Lower lobe of right lung (tissue), 2 donors: ENCODE measurements at places on chromosomes 3 and 15. TPM values are rescaled to one million over a fixed set of nuclear protein-coding genes. Genes with fewer than 3 reads are reported as not detected.

DNA sequence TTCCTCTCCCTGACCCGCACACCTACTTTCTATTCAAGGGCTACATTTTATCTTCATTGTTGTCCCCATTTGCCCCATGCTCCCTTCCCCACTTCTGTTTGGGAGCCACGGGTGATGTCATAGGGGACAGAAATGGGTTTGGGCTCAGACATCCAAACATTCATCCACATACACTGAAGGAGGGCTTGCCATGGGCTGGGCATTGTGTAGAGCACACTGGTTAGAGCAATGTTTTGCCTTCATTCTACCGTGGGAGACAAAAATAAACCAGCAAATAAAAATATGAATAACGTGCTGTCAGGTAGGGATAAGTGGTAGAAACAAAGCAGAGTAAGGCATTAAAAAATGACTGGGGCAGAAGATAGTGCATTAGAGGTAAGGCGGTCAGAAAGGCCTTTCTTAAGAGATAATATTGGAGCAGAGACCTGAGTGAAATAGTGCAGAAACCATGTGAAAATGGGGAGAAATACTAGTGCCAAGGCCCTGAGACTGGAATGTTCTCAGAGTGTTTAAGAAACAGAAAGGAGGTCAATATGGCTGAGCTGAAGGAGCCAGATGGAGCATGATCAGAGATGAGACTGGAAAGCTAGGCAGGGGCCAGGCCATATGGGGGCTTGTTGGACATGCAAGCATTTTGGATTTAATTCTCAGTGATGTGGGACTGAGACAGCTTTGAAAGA is 40.9 kb upstream of the CLSTN2 start:
- H3K27ac ChIP-seq: no peak overlapping the region
- no peak for DNase-seq
- no peak overlapping the region for H3K4me3 ChIP-seq
- no peaks in the 10 kb centered on the region for H3K36me3 ChIP-seq

DNA sequence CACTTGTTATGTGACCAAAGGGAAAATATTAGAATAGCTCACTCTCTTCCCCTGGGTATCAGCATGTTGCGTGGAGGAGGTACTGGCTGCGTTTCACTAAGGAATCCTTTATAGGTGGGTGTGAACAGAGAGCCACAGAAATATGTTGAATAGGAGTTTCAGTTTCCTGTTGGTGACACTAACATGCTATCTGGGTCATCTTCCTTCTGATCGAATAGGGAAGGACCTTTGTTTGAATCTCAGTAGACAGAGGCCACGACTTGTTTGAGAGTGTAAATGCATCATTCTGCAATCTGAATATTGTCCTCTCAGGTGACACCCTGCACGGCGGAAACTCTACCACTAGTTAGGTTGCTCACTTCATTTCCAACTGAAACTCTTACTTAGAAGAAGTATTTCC is 157.9 kb upstream of the SLC2A2 start:
- peaks cover 6% of the 10 kb centered on the region for H3K4me1 ChIP-seq
- DNase-seq: no peak
- no peak overlapping the region for H3K4me3 ChIP-seq
- H3K27me3 ChIP-seq: no peaks in the 10 kb centered on the region
- no peaks in the 10 kb centered on the region for H3K36me3 ChIP-seq
- no peak overlapping the region for H3K27ac ChIP-seq

DNA sequence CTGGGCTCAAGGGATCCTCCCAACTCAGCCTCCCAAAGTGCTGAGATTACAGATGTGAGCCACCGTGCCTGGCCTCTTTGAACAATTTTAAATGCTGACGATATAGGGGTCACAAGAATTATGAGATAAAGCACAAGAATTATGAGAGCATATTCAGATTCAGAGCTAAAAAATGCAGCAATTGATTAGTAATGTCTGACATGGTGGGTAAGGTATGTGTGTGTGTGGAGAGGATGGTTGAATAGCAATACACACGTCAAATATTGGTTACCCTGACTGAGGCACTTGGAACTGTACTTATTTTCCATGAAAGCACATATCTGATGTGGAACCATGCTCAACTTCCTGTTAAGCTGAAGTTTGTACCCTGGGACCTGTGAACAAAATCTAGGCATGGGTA is 115.6 kb downstream of the EOMES start:
- H3K27ac ChIP-seq: no peak overlapping the region
- no peak overlapping the region for H3K4me3 ChIP-seq
- no peaks in the 10 kb centered on the region for H3K27me3 ChIP-seq

GRCh38 chr15:65824031-65824743 is 32.1 kb upstream of the DENND4A start:
- no peaks in the 10 kb centered on the region for H3K36me3 ChIP-seq
- no peaks in the 10 kb centered on the region for H3K27me3 ChIP-seq
- H3K27ac ChIP-seq: no peak overlapping the region
- H3K4me1 ChIP-seq: peaks cover 51% of the 10 kb centered on the region
- DNase-seq: no peak
- no peak overlapping the region for H3K4me3 ChIP-seq

- H3K36me3 ChIP-seq: no peaks in the 10 kb centered on the region
- H3K4me3 ChIP-seq: no peak overlapping the region
- no peak overlapping the region for H3K27ac ChIP-seq
Measured at GRCh38 chr3:40216471-40216870, 93.0 kb upstream of the EIF1B start.

DNA sequence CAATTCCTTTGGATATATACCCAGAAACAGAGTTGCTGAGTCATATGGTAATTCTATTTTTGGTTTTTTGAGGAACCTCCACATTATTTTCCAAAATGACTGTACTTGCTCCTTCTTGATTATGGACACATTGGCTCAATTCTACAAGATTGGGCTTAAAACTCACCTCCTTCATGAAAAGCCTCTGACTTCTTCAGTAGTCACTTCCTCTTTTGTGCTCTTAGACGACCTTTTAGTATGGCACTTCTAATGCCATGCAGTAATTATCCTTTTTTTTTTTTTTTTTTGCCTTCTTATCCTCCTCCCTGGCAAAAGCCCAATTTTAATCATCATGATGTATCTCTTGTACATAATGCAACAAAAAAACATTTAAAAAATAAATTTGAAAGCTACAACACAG is 33.0 kb upstream of the ABHD17C start:
- no peak overlapping the region for H3K4me3 ChIP-seq
- no peaks in the 10 kb centered on the region for H3K4me1 ChIP-seq
- no peaks in the 10 kb centered on the region for H3K27me3 ChIP-seq
- DNase-seq: no peak

DNA sequence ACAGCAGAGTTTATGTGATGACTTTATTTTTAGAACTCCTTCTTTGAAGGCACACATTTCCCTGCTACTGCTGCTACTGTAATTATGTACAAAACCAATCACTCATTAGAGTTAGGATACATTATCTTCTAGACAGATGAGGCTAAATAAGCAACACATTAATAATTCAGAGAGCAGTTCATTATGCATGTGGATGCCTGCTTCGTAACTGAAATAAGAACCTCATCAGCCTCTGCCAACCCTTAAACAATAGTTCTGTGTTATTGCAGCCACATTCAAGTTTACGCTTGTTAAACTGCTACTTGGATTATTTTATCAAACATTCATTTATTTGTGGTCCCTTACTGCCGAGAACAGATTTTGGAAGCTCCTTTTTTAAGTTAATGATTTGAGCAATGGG is 52.5 kb upstream of the C15orf61 start:
- DNase-seq: no peak
- no peaks in the 10 kb centered on the region for H3K4me1 ChIP-seq
- no peaks in the 10 kb centered on the region for H3K36me3 ChIP-seq
- H3K27ac ChIP-seq: no peak overlapping the region
- H3K27me3 ChIP-seq: no peaks in the 10 kb centered on the region

Gene GCSAM
- total RNA-seq: 1.5 TPM

Gene ACTR8
- total RNA-seq: 26.0 TPM

Gene CASR
- total RNA-seq: not detected
